ENCODE measurements at places on chromosomes 11 and 22. TPM values are rescaled to one million over a fixed set of nuclear protein-coding genes. Genes with fewer than 3 reads are reported as not detected.

The LIN7C gene
- polyA plus RNA-seq, result 30.5 TPM

The MS4A15 gene
- polyA plus RNA-seq, result not detected

The CCDC87 gene
- polyA plus RNA-seq, result 0.27 TPM

The CACNA1I gene
- polyA plus RNA-seq, result 0.13 TPM

The FGF3 gene
- not detected for polyA plus RNA-seq

The SAA1 gene
- not detected for polyA plus RNA-seq

The PRAME gene
- polyA plus RNA-seq, result 1.7 TPM

The GNAZ gene
- polyA plus RNA-seq, result 4.7 TPM
